NK-92 treated with Interleukin-12 subunit alpha and Interleukin-12 subunit beta, amount 100 ng/mL, for 24 hours (cell line): ENCODE measurements at places on chromosomes 1 and 21.

GRCh38 chr1:182406012-182406411, 5.5 kb upstream of the TEDDM1 start:
- no peak for DNase-seq

DNA sequence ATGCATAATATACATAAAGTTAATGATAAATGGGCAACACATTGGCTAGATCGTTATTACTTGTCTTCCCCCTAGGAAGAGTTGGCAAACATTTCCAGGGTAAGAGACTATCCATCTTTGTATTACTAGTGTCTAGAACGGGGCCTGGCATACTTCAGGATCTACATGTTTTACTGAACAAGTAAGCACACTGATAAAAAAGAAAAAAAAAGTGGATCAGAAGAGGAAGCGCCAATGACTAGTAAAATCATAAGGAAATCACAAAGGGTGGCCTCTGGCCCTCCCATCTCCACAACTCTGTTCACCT, 482 bp downstream of the TM2D1 start:
- no peak for DNase-seq

DNA sequence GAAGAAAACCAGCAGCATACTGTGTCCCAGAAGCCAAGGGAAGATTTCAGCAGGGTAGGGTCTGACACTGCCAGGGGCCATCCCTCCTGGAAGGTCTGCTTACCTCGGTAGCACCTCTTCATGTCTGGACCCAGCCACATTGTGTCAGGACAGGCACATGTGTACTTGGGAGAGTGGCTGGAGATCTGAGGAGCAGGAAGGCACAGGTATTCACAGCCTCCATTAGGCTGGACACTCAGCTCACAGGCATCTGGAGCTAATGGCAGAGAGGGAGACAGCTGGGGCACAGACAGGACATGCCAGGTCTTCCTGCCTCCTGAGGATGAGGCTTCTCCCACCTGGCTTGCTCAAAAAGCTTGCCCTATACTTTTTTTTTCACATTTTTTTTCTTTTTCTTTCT, 19.9 kb upstream of the MAGOH start:
- DNase-seq = no peak

- DNase-seq = no peak
These were observed 1.9 kb upstream of the MAD2L2 start for GRCh38 chr1:11682799-11683198.

- DNase-seq = no peak
These were observed 181.6 kb upstream of the CACYBP start for GRCh38 chr1:174818014-174818616.
